ENCODE measurements at places on chromosomes 11 and 22.

GRCh38 chr11:83641511-83641910 lies 355.3 kb upstream of the CCDC90B start:
- DNase-seq: peak; percentile 20

GRCh38 chr11:88739524-88739923 lies 326.3 kb downstream of the GRM5 start:
- DNase-seq: no peak

DNA sequence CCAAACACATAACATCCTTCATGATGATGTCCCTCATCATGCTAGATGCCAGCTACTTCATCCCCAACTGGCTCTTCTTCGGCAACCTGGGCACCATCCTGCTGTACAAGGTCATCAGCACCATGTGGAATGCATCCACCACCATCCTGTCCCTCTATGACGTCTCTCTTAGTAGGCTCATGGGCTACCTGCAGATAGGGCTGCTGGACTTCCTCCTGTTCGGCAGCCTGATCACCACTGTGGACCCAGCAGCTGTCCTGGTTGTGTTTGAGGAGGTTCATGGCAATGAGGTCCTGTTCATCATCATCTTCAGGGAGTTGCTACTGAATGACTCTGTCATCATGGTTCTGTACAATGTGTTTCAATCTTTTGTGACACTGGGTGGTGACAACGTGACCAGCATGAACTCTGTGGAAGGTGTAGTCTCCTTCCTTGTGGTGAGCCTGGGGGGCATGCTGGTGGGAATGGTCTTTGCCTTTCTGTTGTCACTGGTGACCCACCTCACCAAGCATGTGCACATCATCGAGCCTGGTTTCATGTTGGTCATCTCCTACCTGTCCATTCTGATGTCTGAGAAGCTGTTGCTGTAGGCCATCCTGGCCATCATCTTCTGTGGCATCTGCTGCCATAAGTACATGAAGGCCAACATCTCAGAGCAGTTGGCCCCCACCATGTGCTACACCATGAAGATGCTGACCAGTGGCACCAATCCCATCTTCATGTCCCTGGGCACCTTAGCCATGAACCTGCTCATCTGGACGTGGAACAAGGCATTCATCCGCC lies 120.7 kb upstream of the SERPIND1 start:
- no peak for DNase-seq

- no peak for DNase-seq
Measured at GRCh38 chr11:5291207-5291838, 10.4 kb downstream of the OR51B4 start.

GRCh38 chr11:19829109-19829837 lies 116.6 kb downstream of the NAV2 start:
- no peak for DNase-seq

Data from ovary (tissue), 10 donors.